BJ (cell line): ENCODE measurements at places on chromosomes 7 and 10. TPM values are rescaled to one million over a fixed set of nuclear protein-coding genes. Genes with fewer than 3 reads are reported as not detected.

Gene SHH
- polyA plus RNA-seq = not detected in 2 replicates

Gene CLCN1
- polyA plus RNA-seq = not detected in 2 replicates

Gene GALNT17
- not detected in 2 replicates for polyA plus RNA-seq

DNA sequence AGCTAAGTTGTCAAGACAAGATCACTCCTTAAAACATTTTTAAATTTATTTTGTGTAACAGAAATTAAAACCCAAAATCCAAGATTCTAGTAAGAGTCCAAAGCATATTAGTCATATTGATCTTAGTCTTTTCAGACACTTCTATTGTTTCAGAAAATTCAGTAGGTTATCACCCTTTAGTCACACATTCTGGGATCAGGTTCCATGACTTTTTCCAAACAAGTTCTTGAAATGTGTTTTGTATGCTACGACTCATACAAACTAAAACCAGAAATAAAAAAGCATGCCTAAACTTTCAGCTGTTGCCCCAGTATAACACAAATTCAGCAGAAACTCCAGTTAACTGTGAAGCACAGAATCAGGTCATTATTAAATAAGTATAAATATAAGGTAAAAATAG lies 10.7 kb downstream of the SEMA3D start:
- DNase-seq = no peak

DNA sequence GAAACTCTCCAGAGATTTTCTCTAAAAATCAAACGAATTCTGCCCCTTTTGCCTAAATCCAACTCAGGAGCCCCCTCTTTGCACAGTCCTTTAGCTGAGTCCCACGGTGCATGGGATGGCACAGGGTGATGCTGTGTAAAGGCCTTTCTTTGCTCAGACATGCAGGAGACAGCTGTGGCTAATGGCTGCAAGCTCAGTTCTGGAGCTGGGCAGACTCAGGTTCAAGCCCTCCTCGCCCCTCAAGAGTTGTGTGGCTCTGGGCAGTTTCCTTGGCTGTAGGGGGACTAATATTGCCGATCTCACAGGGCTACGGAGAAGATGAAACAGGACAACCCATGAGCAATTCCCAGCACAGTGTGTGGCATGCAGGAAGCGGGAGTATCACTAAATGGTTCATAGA lies 42.6 kb downstream of the CLEC2L start:
- DNase-seq = no peak

GRCh38 chr7:149732111-149732561 lies 41.3 kb downstream of the ZNF467 start:
- DNase-seq = no peak

GRCh38 chr7:106222545-106222944 lies 62.2 kb downstream of the NAMPT start:
- DNase-seq = no peak

- no peak for DNase-seq
These were observed 976 bp upstream of the EGFR start for GRCh38 chr7:55017841-55018240.

GRCh38 chr7:78420001-78420400 lies 621.4 kb downstream of the PHTF2 start:
- DNase-seq = no peak
